ENCODE measurements at places on chromosomes 1 and 21. TPM values are rescaled to one million over a fixed set of nuclear protein-coding genes. Genes with fewer than 3 reads are reported as not detected.

Gene MYOG
- polyA plus RNA-seq, result not detected

Gene BMP8B
- polyA plus RNA-seq, result 0.14 TPM

GRCh38 chr1:233294913-233295236 is 650 bp downstream of the PCNX2 start:
- peak overlapping the region; percentile 68 for H3K27ac ChIP-seq
- peaks cover 34% of the 10 kb centered on the region for H3K4me1 ChIP-seq
- H3K27me3 ChIP-seq, result no peaks in the 10 kb centered on the region
- no peaks in the 10 kb centered on the region for H3K36me3 ChIP-seq

- peaks cover 22% of the 10 kb centered on the region for H3K36me3 ChIP-seq
- H3K4me3 ChIP-seq, result peak overlapping the region; percentile 9
- H3K27me3 ChIP-seq, result no peaks in the 10 kb centered on the region
- H3K27ac ChIP-seq, result no peak overlapping the region
- no peak for DNase-seq
Observed at GRCh38 chr21:43658769-43659135, 536 bp downstream of the HSF2BP start.

DNA sequence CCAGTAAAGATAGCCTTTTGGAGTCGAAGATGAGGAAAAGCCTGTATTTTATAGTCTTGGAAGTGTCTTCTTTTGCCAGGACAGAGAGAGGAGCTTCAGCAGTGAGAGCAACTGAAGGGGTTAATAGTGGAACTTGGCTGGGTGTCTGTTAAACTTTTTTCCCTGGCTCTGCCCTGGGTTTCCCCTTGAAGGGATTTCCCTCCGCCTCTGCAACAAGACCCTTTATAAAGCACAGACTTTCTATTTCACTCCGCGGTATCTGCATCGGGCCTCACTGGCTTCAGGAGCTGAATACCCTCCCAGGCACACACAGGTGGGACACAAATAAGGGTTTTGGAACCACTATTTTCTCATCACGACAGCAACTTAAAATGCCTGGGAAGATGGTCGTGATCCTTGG is at the start of gene VCAM1:
Gene VCAM1 (plus strand): TSS at position 253 of the 400 bp plus-strand sequence. CDS start 119 bp downstream, at position 372.
- H3K4me3 ChIP-seq, result no peak within 1 kb of the TSS
- no peaks in the 10 kb centered on the region for H3K4me1 ChIP-seq
- H3K27ac ChIP-seq, result no peak within 1 kb of the TSS
- no peaks in the 10 kb centered on the region for H3K36me3 ChIP-seq
- DNase-seq, result no peak
